ENCODE measurements at places on chromosomes 3 and 15.

- no peaks in the 10 kb centered on the region for H3K36me3 ChIP-seq
- no peak overlapping the region for H3K27ac ChIP-seq
- H3K4me1 ChIP-seq = peaks cover 85% of the 10 kb centered on the region
- no peak overlapping the region for H3K4me3 ChIP-seq
- DNase-seq = no peak
Observed at GRCh38 chr3:171282041-171282440, 178.2 kb downstream of the TNIK start.

GRCh38 chr3:150495563-150496168 is 50.6 kb downstream of the SERP1 start:
- peak; percentile 25 for DNase-seq
- no peak overlapping the region for H3K27ac ChIP-seq
- H3K4me3 ChIP-seq = no peak overlapping the region
- no peaks in the 10 kb centered on the region for H3K36me3 ChIP-seq

GRCh38 chr3:46664971-46665762 is 28.3 kb downstream of the ALS2CL start:
- H3K27ac ChIP-seq = no peak overlapping the region
- no peaks in the 10 kb centered on the region for H3K36me3 ChIP-seq
- no peaks in the 10 kb centered on the region for H3K4me1 ChIP-seq
- H3K27me3 ChIP-seq = peaks cover 10% of the 10 kb centered on the region
- DNase-seq = no peak

- H3K4me3 ChIP-seq = no peak overlapping the region
- H3K36me3 ChIP-seq = no peaks in the 10 kb centered on the region
- no peaks in the 10 kb centered on the region for H3K27me3 ChIP-seq
- H3K27ac ChIP-seq = no peak overlapping the region
Observed at GRCh38 chr3:63847718-63848450, 15.7 kb downstream of the THOC7 start.

DNA sequence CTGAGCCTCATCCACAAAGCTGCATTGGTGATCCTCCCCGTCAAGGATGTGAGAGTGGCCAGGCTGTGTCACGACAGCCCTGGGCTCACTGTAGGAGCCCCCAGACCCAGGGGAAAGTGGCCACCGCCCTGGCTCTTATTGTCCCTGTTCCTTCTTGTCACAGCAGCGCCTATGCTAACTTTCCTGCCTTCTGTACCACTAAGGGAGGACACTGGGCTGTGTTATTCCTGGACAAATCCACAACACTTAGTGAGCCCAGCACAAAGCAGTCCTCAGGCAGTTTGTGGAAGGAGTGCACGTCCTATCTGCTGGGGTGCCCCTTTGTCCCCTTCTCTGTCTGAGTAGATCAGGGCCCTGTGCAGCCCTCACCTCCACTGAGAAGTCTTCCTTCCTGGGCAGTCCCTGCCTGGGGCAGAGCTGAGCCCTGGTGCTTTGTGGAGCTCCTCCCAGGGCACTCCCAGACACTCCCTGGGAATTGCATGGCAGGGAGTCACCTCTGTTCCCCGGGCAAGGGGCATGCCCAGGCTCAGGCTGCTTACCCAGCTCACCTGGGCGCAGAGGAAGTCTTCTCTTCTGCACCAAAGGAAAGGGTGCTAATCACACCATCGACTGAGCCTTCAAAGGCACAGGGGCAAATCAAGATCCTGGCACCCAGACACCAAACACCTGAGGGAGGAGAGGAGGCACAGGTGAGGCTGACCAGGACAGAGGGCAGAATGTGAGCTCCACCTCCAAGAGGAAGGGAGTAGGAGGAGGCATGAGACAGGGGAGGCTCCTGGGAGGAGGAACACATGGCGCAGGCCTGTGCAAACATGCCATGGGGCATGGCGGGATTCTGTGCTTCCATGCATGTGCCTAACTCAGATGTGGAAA is 138.7 kb downstream of the KLF13 start:
- peaks cover 7% of the 10 kb centered on the region for H3K27me3 ChIP-seq
- DNase-seq = no peak
- no peaks in the 10 kb centered on the region for H3K4me1 ChIP-seq
- no peaks in the 10 kb centered on the region for H3K36me3 ChIP-seq
- H3K27ac ChIP-seq = no peak overlapping the region

- no peaks in the 10 kb centered on the region for H3K27me3 ChIP-seq
- H3K27ac ChIP-seq = no peak overlapping the region
- H3K4me1 ChIP-seq = no peaks in the 10 kb centered on the region
- no peaks in the 10 kb centered on the region for H3K36me3 ChIP-seq
Observed at GRCh38 chr3:132245552-132246142, 71.6 kb upstream of the ACP3 start.
